Peyer's patch (tissue), 4 donors: ENCODE measurements at places on chromosomes 4 and X. TPM values are rescaled to one million over a fixed set of nuclear protein-coding genes. Genes with fewer than 3 reads are reported as not detected.

- peaks cover 15% of the 10 kb centered on the region for H3K4me1 ChIP-seq
- DNase-seq = no peak
- peak overlapping the region; percentile 94 for H3K27ac ChIP-seq
- no peaks in the 10 kb centered on the region for H3K36me3 ChIP-seq
- H3K27me3 ChIP-seq = no peaks in the 10 kb centered on the region
- H3K4me3 ChIP-seq = no peak overlapping the region
These were observed 3.2 kb downstream of the SEL1L3 start for GRCh38 chr4:25859429-25860148.

DNA sequence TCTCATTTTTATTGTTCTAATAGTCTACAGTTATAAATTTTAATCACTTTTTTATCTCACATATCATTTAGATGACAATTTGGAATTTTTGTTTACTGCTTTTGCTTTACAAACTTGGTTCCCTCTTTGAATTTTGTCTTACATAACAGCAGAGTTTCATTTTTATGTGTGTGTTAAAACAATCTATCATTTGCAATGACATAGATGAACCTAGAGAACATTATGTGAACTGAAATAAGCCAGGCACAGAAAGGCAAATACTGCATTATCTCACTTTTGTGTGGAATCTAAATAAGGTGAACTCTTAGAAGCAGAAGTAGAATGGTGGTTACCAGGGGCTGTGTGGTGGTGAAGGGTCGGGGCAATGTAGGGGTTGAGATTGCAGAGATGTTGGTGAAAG is 170.7 kb downstream of the GASK1B start:
- no peaks in the 10 kb centered on the region for H3K4me1 ChIP-seq
- no peaks in the 10 kb centered on the region for H3K36me3 ChIP-seq

- no peak for DNase-seq
- H3K27me3 ChIP-seq = no peaks in the 10 kb centered on the region
- H3K36me3 ChIP-seq = no peaks in the 10 kb centered on the region
- no peak overlapping the region for H3K27ac ChIP-seq
These were observed 51.4 kb upstream of the BCLAF3 start for GRCh38 chrX:20042221-20042620.

DNA sequence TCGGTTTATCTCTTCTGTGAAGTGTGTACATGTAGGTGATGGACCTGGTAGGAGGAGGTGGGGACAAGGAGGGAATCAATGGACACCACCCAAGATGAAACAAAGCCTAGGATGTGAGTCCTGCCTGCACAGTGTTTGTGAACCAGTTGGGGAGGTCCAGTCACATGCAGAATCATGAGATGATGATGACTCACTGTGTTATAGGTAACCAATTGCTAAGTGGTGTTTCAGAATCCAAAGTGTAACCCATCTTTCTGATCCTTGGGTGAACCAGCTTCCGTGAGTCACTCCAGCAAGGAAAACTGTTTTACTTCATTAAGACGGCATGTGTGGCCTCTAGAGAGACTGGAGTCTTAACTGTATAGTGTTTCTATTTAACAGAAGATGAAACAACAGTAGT is 57.9 kb upstream of the HPF1 start:
- no peaks in the 10 kb centered on the region for H3K27me3 ChIP-seq
- H3K4me1 ChIP-seq = no peaks in the 10 kb centered on the region
- H3K4me3 ChIP-seq = no peak overlapping the region
- DNase-seq = no peak
- no peak overlapping the region for H3K27ac ChIP-seq

DNA sequence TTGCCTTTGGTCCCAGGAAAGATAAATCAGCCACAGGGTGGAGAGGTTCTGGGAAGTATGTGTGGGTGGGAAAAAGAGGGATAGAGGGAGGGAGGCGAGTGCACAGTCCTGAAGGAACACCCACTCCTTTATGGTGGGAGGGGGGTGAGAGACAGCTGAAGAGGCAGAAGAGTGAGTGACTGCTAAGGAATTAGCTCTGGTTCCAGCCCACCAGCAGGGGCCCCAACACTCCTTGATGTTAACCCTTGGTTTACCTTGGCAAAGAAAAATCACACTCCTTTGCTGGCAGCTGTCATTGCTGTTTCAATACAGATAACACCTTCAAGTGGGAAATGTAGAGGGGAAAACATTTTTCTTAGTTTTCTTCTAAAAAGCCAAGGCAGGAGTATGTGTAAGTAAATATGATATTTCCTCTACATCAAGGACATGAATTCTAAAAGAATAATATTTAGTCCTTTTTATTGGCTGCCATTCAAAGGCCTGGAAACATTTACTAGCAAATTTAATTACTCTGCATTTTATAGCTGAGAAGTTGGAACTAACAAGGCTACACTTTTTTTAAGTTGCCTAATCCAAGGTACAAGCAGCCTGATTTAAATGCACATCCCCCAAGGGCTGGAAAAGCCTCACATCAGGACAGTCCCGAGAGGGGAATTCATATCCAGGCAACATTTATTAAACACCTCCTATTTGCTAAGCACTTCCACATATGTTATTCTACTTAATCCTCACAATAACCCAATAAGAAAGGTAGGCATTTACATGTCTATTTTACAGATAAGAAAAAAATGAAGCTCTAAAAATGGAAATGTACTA is 81.7 kb downstream of the HS6ST2 start:
- no peak for DNase-seq
- H3K36me3 ChIP-seq = no peaks in the 10 kb centered on the region
- no peak overlapping the region for H3K27ac ChIP-seq
- no peaks in the 10 kb centered on the region for H3K4me1 ChIP-seq
- H3K27me3 ChIP-seq = no peaks in the 10 kb centered on the region
- H3K4me3 ChIP-seq = no peak overlapping the region

MAGEB2 gene
- not detected for total RNA-seq

GRCh38 chr4:188854436-188854835 is 715.2 kb downstream of the TRIML1 start:
- H3K27ac ChIP-seq = no peak overlapping the region
- no peaks in the 10 kb centered on the region for H3K27me3 ChIP-seq
- no peaks in the 10 kb centered on the region for H3K4me1 ChIP-seq
- no peak for DNase-seq
- H3K36me3 ChIP-seq = no peaks in the 10 kb centered on the region

CSAG3 gene
- total RNA-seq = not detected

DNA sequence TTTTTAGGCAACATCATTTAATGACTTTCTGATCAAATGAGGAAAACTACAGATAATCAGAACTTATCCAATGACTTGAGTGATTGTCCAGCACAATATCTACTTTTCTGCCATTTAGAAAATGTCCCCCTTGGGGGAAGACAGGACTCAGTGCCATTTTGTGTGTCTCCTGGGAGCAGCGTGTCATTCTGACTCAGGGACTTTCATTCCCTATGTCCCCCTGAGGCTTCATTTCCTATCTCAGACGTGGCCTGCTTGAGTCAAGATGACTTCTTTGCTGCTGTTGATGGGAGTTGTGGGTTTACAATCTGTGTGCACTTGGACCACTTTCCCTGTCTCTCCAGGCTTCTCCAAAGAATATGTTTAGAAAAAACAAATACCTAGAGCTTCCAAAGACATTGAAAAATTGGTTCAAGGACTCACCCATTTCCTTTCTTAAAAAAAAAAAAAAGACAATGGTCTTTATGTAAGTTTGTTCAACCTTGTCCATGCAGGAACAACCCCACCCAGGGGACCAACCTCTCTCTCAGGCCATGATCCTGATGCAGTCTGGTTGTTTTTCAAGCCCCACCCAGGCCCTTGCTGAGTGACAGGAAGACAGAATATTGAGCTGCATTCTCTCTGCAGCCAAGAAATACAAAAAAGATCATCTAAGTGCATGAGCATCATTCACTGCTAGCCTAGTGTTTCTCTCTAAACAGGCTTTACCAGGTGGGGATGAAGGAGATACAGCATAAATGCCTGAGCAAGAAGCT is 34.3 kb upstream of the TMEM154 start:
- H3K27ac ChIP-seq = no peak overlapping the region
- DNase-seq = no peak
- H3K36me3 ChIP-seq = no peaks in the 10 kb centered on the region
- no peak overlapping the region for H3K4me3 ChIP-seq

DNA sequence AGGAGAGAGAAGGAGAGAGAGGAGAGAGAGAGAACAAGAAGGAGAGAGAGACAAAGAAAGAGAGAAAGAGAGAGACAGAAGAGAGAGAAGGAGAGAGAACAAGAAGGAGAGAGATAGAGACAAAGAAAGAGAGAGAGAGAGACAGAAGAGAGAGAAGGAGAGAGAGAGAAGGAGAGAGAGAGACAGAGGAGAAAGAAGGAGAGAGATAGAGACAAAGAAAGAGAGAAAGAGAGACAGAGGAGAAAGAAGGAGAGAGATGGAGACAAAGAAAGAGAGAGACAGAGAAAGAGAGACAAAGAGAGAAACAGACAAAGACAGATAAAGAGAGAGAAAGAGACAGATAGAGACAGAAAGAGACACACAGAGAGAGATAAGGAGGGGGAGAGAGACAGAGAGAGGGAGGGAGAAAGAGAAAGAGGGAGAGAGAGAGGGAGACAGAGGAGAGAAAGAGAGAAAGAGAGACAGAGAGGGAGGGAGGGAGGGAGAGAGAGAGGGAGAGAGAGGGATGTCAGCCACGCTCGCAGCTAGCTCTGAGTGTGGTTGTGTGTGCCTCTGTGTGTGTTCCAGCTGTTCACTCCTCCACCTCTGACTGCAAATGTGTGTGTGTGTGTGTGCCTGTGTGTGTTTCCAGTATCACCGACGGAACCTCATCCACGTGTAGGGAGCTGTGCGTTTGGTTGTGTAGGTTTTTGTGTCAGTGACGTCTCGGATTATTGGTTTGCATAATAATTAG is 105.8 kb downstream of the CRLF2 start:
- no peaks in the 10 kb centered on the region for H3K27me3 ChIP-seq
- no peaks in the 10 kb centered on the region for H3K36me3 ChIP-seq
- H3K27ac ChIP-seq = no peak overlapping the region
- H3K4me1 ChIP-seq = no peaks in the 10 kb centered on the region
